Testis (tissue), 5 donors: ENCODE measurements at places on chromosomes 12 and 14.
A peak's percentile ranks its signal among the peaks of the same experiment; 100 is the strongest.

DNA sequence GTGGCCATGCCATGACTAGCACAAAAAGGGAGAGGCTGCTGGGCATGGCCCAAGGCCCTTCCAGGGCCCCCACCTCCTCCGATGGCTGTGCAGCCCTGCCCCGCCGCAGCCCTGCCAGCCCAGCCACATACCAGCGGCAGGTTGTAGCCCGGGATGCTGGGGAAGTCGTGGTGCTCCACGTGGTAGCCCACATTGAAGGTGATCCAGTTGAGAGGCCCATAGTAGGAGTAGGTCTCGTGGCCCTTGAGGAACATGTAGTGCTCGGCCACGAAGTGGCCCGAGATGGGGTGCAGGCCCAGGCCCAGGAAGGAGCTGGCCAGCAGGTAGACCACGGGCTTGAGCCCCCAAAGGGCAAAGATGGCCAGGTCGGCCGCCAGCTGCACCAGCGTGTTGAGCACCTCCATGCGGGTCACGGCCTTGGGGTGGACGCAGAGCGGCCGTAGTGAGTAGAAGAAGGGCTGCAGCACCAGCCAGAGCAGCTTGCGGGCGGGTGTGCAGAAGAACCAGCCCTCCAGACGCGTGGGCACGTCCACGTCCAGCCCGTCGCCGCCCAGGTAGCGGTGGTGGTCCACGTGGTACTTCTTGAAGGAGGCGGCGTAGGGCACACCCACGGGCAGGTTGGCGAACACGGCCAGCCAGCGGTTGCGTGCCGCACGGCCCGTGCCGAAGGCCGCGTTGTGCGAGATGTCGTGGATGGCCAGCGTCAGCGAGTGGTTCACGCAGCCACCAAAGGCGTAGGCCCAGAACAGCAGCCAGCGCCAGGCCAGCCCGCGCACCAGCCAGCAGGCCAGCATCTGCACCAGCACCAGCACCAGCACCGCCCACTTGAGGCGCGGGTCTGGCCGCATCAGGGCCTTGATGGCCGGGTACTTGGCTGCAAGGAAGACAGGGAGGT lies 10.4 kb downstream of the DEGS2 start:
- DNase-seq, result no peak

- DNase-seq, result no peak
These were observed 1272.5 kb upstream of the SEL1L start for GRCh38 chr14:82805892-82806825.

- no peak for DNase-seq
These were observed 19.7 kb upstream of the DUSP16 start for GRCh38 chr12:12582193-12582881.

DNA sequence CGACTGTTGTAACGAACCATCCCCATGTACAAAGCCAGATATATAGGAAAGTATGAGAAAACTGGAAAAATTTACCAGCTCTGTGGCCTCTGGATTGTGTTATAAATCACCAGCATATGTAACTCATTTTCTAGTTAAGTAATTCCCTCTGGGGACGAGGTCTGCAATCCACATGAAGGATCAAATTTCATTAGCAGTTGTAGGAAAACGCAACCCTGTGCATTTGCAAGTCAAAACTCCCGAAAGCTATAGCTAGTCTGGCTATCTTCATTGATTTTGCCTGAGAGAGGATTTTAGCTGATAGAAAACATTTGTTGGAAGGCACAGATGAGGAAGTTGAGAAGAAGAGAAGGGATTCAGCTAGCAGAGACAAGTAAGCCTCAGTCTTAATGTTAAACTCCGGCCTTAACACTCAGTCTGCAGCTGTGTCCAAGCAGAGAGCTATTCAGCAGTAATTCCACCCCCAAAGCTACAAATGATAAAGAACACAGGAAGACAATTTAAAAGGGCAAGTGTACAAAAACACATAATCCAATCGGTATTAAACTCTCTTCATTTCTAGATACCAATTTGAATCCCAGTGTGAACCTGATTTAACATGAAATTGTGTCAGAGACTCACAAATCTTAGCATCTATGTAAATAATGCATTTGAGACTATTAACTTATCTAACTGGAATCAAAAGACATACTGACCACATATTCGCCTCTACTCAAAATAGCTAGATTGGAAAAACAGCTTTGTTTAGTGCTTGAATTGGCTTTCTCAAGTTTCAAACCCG lies 54.2 kb upstream of the CERS5 start:
- DNase-seq, result no peak

GRCh38 chr14:44981198-44981597 lies 19.2 kb downstream of the TOGARAM1 start:
- no peak for DNase-seq

DNA sequence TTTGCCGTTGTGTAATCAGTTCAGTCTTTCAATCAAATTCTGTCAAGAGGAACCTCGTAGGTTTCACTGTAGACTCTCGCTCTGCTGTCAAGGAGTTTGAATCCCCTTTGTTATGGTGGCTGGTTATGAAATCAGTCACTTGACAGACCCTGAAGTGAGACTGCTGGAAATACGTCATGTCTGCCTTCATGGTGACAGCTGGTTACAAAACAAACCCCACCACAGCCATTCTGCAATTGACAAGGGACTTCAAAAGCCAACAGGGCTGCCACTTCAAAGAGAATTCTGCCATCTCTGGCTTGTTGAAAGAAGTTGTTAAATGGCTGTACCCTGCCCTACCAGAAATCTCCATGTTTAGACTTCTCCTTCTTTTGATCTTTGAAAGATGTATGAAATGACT lies 286.9 kb downstream of the ERC1 start:
- DNase-seq, result no peak

- peak; percentile 69 for DNase-seq
These were observed 4.1 kb upstream of the IGF1 start for GRCh38 chr12:102484428-102484958.

DNA sequence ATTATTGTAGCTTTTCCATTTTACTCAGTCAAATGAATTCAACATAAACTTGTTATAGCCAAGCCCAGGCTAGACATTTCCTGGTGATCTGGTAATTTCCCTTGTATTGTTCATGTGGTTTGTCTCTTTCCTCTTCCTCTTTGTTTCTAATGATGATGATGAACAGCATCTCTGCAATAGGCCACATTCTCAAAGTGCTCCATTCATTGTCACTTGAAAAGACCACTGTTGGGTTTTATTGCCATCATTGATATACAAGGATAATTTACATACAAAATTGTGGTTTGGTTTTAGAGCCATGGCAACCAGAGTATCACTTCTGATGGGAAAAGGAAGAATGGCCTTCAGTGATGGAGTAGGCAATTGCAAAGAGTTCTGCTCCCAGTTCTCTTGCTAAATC lies 379.3 kb downstream of the RGS6 start:
- DNase-seq, result no peak

DNA sequence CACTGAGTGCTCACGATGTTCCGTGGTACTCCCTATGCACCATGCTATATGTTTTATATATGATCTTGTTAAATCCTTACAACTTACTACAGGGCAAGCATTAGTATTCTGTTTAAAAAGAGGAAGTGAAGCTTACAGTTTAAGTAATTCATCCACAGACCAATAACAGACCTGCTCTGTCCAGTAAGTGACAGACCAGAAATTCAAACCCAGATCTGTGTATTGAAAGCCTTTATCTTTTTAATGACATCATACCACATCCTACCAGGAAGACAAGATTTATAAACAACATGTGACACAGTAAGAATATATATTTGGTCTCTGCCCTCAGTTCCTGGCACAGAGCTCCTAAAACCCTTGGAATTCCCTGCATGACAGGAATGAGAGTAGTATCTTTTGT lies 206.5 kb downstream of the STXBP6 start:
- no peak for DNase-seq

GRCh38 chr12:122528992-122529391 lies 1.9 kb downstream of the KNTC1 start:
- DNase-seq, result no peak

GRCh38 chr12:32509328-32510091 lies 110.2 kb downstream of the FGD4 start:
- DNase-seq, result no peak

- DNase-seq, result peak; percentile 3
These were observed 3.7 kb upstream of the ZFP36L1 start for GRCh38 chr14:68796418-68797101.

- DNase-seq, result peak; percentile 2
These were observed 135.6 kb downstream of the BCL11B start for GRCh38 chr14:99136401-99136800.
